ENCODE measurements at places on chromosomes 2 and 18.

- DNase-seq = no peak
Observed at GRCh38 chr18:61975526-61976326, 82.9 kb upstream of the RNF152 start.

DNA sequence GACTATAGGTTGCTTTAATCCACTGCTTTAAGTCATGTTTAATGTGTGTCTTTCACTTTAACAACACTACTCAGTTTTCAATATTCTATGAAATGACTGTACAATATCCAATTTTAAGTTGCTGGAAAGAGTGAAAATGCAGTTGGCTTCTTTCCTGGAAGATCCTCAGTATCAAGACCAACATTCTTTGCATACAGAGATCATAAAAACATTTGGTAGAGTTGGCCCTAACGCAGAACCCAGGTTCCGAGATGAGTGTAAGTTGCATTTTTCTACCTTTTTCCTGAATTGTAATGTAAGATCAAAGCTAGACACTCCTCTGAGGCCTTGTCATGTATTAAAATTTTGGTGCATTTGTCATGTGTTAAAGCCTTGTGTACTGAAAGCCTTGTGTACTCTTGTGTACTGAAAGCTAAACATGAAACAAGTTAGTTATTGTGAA is 42.9 kb upstream of the TNFRSF11A start:
- no peak for DNase-seq

- no peak for DNase-seq
Observed at GRCh38 chr2:237431372-237431771, 17.4 kb upstream of the COL6A3 start.

DNA sequence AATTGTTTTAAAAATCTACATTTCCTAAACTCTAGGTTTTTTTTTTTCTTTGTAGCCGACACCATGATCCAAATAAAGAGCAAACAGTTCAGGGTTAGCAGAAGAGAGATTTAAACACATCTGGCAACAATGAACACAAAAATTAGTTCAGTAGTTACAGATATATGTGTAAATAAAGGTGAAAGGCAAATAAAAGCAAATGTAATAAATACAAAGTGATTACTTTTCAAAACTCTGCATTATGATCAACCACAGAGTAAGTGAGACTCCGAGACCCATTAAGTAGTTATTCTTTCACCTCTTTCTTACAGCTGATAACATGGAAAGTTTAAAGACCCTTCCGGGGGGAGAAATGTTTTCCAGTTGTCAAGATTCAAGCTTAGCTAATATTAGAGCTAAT is 716 bp downstream of the CALCRL start:
- DNase-seq = no peak

- DNase-seq = no peak
Observed at GRCh38 chr2:216107760-216108159, 1.4 kb upstream of the XRCC5 start.

DNA sequence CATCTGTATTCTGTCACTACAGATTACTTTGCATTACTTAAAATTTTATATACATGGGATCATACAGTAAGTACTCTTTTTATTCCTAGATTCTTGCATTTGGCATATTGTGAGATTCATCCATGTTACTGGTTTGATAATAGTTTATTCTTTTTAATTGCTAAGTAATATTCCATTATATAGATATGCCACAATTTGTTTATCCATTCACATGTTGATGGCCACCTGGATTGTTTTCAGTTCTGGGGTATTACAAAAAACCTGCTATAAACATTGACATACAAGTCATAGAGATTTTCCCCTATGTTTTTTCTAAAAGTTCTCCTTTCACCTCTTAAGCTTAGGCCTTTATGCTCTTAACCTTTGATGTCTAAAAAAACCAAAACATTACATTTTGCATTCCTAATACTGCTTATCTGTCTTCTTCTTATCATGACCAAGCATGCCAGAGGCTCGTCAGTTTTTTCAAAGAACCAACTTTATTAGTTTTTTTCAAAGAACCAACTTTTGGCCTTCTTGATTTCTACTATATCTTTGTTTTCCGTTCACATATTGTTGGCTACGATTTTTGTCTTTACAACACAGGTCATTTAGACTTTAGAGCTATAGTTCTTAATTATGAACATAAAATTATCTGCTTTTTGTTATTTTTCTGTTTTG is 86.9 kb downstream of the ATAD2B start:
- DNase-seq = no peak

DNA sequence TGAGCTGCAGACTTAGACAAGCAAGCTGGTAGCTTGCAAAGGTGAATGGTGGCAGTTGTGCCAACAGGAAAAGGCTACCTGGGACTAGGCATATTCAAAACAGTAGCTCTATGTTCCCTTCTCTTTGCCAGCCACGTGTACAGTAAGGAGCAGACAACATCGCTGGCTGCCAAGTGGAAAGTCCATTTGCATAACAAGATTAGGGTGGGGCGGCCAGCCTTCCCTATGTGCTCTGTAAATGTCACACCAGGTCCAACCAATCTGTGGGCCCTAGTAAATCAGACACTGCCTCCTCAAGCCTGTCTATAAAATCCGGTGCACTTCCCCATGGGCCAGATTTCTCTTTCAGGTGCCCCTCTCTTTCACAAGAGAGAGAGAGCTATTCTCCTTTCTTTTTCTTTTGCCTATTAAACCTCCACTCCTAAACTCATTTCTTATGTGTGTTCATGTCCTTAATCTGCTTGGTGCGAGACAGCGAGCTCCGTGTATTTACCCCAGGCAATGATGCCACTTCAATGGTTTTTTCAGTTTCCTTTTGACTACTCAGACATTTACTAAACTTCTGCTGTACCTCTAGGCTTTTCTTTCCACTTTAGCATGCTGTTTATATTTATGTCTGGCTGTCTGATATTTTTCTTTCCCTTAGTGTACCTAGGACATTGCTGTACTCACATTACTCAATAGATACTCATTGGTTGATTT is 297.4 kb upstream of the GCFC2 start:
- DNase-seq = no peak

DNA sequence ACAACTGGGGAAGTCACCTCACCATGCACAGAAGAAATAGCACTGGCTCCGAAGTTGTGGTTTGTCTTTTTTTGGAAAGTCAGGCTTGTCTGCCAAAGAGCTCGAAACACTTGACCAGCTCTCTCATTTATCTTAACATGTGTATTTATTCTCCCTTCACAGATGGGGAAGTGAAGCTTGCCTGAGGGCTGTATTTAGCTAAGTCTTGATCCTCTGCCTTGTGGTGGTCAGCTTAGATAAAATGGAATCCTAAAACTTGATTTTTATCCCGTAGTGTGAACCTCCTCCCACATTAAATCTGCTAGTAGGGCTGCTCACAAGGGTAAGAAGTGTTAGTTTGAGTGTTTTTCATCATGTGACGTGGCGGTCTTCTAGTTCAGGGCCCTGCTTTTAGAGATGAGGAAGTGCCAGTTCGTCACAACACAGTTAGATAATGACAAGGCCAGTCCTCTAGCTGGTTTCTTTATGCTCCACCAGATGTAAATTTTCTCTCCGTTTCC is 89.7 kb downstream of the TMEM247 start:
- DNase-seq = no peak

GRCh38 chr2:48991415-48992131 is 162.7 kb downstream of the FSHR start:
- no peak for DNase-seq

DNA sequence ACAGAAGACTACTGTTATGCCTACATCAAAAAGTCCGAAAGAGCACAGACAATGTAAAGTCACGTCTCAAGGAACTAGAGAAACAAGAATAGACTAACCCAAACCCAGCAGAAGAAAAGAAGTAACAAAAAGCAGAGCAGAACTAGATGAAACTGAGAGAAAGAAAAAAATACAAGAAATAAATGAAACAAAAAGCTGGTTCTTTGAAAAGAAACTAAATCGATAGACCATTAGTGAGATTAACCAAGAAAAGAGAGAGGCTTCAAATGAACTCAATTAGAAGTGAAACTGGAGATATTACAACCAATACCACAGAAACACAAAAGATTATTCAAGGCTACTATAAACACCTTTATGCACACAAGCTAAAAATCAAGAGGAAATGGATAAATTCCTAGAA is 271.8 kb downstream of the MBD2 start:
- no peak for DNase-seq

GRCh38 chr18:3305354-3305762 is 43.4 kb downstream of the MYL12B start:
- DNase-seq = no peak

DNA sequence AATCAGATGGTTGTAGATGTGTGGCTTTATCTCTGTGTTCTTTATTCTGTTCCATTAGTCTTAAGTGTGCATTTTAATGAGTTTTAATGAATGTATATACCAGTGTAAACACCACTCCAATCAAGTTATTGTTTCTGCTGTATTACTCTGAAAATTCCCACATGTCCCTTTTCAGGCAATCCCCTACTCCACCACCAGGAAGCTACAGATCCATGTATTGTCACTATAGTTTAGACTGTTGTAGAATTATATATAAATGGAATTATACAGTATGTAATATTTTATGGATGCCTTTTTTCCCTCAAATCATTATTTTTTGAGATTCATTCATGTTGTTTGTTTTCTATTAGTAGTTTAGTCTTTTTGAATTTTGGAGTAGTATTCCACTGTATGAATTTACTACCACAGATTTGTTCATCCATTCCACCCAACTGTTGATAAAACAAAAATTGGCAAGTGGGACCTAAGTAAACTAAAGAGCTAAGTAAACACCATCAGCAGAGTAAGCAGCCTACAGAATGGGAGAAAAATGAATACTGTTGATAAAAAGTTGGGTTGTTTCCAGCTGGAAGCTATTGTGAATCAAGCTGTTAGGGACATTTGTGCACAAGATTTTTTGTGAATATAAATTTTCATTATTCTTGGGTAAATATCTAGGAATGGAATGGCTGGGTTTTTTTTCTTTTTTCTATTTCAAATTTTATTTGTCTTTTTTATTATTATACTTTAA is 262.0 kb downstream of the CAMKMT start:
- DNase-seq = no peak

GRCh38 chr2:10196110-10196892 is 73.8 kb downstream of the RRM2 start:
- DNase-seq = no peak

GRCh38 chr2:232447091-232447620 is 8.8 kb upstream of the ALPI start:
- peak; percentile 55 for DNase-seq

GRCh38 chr18:57353940-57354461 is 1.6 kb downstream of the ST8SIA3 start:
- DNase-seq = peak; percentile 62

DNA sequence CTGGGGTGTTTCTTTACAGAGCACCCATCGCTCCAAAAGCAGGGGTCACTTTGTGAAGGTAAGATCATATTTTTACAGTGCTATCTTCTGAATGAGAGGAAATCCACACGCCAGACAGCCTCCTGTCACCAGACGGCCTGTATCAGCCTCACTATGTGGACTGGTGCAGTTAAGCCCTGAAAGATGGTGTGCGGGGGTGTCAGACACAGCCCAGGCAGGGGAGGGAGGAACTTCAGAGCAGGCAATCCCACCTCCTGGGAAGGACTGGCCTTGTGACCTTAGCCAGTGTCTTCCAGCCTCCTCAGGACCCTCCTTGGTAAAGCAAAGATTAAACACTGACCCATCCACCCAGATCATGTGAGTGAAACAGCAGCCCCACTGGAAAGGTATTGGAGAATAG is 249.4 kb upstream of the CTAGE1 start:
- no peak for DNase-seq

DNA sequence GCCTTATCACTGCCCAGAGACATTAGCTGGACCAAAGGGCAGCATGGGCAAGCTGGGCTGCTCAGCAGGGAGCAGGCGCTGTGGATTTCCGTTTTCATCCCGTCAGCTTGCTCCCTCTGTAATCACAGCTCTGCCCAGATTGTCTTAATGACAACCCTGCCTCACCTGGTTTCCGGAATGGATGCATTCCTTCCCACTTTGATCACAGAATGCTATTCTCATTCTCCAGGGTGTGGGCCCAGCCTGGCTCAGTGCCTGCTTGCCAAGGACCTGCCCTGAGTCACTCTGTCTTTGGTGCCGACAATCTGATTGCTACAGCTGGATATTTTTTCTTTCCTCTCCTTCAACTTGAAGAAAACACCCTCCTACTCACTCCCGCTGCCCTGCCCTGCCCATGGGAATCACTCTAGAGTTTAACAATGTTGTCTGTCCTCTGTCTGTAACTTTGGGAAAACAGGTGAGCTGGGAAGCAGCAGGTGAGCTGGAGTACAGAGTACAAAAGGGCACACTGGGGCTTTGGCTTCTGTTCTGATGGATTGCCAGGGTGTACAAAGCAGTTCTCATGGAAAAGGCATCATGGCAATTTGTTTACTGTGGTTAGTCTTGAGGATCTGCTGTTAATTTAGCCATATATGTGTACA is 27.2 kb upstream of the FAM136A start:
- DNase-seq = no peak

DNA sequence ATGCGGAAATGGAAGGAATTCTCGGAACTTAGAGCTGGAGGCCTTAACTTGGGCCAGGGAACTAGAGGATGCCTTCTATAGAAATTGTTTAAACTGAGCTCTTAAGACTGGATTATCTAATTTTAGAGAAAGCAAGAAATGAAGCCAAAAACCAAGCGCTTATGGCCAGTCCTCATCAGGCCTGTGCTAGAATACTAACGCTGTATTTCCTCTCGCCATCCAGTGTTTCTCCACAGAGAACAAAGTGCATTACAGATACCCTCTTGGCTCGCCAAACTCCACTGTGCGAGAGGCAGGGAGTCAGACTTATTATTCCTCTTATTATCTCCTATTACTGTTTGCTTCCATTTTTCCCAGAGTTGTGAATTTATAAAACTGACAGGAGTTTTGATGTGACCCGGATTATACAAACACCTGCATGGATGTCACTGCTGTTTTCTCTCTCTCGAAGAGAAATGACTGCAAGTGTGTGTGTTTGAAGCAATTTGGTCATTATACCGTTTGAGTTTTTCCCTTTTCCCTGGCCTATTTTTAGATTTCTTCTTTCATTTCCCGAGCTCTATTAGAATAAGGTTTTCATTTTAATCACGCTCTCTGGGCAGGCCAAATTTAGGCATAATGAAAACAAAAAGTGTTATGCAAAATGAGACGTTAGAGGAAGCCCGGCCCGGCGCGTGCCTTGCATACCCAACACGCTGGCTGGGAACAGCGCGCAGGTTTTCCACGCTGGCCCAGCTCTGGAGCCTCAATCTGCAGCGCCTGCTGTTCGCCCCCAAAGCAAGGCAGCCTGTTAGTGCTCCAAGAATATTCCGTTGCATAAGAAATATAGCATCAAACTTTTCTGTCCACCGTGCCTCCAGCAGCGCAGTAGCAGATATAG is 103.3 kb downstream of the ALK start:
- no peak for DNase-seq
